Metanephros (tissue), 2 donors: ENCODE measurements at places on chromosomes 6 and 20. TPM values are rescaled to one million over a fixed set of nuclear protein-coding genes. Genes with fewer than 3 reads are reported as not detected.

The MYT1 gene
- total RNA-seq = 0.29 TPM

The MLIP gene
- total RNA-seq = 5.0 TPM

The OR2H2 gene
- total RNA-seq = not detected

The THEMIS gene
- 0.18 TPM for total RNA-seq

The UBE3D gene
- total RNA-seq = 16.1 TPM

The E2F1 gene
- 6.0 TPM for total RNA-seq

The BPIFA1 gene
- not detected for total RNA-seq

The IL17A gene
- total RNA-seq = not detected
